Peyer's patch (tissue), 4 donors: ENCODE measurements at places on chromosomes 5 and 9.

DNA sequence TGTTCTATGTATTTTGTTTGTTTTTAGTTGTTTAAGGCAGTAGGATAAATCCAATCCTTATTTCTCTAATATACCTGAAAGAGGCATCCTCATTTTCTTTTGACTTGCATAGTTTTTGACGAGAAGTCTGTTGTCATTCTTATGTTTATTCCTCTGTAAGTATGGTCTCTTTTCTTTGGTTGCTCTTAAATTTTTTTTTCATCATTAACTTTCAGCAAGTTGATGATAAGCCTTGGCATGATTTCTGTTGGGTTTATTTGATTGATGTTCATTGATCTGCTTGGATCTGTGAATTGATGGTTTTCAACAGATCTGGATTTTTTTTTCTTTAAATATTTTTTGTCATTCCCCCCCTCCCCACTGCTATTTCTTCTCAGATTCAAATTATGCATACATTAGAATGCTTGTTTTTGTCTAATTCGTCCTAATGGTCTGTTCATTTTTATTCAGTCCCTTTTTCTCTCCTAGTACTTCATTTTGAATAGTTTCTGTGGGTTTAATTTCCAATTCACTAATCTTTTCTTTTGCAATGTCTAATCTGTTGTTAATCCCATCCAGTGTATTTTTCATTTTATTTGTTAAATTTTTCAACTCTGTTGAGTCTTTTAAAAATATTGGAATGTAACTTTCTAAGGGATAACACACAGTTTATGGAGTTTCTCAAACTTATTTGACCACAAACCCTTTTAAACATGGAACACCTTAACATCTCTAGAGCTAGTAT, 495.9 kb downstream of the CSNK1G3 start:
- no peak for DNase-seq

- no peak for DNase-seq
Measured at GRCh38 chr9:99057665-99058625, 47.0 kb upstream of the TGFBR1 start.

DNA sequence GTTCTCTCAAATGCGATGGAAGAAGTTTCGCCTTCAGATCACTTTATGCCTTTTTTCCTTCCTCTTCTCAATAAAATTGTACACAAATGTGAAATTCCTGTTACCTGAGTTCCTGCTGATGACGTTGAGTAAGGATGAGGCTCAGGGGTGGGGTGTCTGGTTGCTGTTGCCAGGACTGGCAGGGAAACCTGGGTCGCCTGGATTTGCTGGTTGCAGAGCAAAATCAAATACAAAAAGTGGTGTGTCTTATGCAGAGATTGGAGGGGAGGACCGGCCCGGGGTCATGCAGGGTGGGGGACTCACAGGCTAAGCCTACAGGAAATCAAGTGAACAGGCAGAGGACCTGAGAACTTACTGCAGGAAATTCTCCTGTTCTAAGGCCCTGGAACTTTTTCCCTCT, 39.2 kb downstream of the ANXA2R start:
- DNase-seq: no peak

DNA sequence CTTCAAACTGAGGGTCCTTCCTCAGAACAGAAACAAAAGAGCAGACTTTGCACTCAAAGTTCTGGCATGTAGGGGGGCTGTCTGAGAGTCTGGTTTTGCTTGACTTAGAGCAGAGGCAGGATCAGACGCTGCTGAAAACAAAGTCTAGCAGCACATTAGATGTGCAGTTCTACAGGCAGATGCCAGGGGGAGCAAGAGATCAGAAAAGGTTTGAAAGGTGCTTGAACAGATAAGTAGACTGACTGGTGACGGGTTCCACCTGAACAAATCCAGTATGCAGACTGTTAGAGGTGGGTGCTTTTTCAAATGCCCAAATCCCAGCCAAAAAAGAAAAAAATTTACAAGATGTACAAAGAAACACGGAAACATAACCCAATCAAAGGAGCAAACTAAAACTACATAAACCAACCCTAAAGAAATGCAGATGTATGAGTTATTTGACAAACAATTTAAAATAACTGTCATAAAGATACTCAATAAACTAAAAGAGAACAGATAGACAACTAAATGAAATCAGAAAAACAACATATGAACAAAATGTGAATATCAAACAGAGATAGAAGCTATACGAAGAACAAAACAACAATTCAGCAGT, 194.7 kb upstream of the FREM1 start:
- DNase-seq: no peak

DNA sequence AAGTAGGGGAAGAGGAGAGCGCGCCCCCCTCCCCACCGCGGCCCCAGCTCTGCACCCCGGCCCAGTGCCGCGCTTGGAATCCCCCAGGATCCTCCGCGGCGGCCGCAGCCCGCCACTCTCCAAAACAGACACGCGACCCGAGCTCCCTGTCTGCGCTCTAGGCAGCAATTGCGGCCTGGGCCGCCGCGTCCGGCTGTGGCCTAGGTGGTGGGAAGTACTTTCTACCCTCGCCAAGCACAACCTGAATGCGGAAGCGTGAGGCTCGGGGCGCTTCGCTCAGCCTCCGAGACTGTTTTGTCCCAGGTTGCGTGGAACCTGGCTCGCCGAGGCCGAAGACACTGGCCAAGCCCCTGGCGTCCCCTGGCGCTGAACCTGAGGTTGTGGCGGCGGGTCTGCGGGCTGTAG, 3.3 kb upstream of the FOXB2 start:
- DNase-seq: no peak

- DNase-seq: no peak
Measured at GRCh38 chr5:166050531-166050930, 2240.9 kb upstream of the WWC1 start.

GRCh38 chr5:54362434-54362833, 52.1 kb upstream of the ARL15 start:
- DNase-seq: no peak

GRCh38 chr9:129408535-129409215, 212.2 kb downstream of the C9orf50 start:
- DNase-seq: no peak

- no peak for DNase-seq
Measured at GRCh38 chr5:159765760-159766517, 150.3 kb upstream of the ADRA1B start.

DNA sequence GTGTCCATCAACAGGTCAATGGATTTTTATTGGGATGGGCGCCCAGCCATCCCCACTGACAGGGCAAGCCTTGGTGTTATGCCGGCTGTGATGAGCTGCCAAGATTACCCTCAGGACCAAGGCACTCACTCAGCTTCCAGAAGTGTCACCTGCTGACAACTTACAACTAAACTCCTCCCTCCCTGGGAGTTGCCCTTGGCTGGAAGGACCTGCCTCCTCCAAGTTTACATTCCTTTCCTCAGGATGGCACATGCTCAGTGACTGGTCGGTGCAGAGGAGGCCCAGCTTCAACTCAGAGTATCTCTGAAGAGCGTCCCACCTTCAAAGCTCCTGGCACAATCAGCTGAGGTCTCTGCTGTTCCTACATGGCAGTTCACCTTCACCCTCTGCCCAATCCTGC, 52.5 kb upstream of the ZBTB43 start:
- DNase-seq: no peak

- DNase-seq: no peak
Measured at GRCh38 chr5:112023766-112024165, 266.8 kb upstream of the NREP start.

DNA sequence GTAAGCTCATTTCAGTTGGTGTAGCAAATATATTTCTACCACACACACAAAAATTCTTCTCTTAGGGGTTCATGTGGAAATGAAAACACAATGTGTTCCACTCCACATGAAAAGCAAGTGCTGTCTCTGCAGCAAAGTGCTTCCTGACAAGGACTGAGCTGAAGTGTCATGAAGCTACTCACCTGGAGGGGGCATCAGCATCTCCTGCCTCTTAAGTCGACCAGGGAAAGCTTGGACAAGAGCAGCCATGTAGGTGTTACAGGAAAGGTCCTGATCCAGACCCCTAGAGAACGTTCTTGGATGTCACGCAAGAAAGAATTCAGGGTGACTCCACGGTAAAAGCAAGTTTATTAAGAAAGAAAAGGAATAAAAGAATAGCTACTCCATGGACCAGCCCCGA, 62.8 kb downstream of the SV2C start:
- no peak for DNase-seq

DNA sequence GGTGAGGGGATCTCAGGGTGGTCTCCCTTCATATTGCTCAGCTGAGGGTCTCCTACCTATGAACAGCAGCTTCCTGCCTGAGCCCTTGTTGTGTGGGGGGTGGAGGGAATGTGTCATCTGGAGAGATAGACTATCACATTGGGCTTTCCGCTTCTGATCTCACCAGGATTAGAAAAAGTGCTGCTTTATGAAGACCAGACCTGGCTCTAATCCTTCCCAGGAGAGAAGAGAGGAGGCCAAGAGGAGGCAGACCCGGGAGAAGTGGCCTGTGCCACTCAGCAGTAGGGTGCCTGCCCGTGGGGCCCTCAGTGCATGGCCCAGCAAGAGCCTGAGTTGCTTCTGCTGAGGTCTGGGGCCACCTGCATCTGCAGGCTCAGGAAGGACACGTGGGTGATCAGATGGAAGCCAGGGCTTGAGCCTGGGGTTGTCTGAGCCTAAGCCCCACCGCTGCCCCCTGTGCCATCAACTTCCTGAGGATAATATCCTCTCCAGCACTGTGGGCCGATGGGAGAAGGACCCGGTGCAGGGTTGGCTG, 22.1 kb upstream of the COL5A1 start:
- DNase-seq: peak; percentile 15

DNA sequence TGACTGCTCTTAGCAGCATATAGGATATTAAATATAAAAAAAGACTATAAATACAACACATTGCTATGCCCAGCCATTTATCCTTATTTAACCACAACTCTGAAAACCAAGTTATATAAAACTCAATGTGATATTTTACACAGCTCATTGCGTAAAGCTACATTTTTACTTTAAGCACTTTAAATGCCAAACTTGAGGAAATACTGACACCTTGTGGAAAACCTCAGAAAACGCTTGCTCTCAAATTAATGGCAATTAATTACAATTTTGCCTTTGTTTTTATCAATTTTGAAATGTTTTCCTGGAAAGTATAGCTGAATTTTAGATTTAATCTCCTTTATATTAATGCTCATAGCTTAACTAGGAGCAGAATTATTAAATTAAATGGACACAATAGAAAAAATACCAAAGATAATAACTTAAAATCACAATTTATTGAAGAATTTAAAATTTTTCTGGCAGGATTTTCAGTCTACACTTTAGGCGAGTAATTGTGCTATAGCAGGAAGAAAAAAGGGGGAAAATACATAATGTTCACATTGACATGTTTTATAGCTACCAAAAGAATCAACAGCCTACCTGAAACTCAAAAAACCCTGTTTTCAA, 25.2 kb upstream of the PLAC8L1 start:
- no peak for DNase-seq
